Right cardiac atrium (tissue), 5 donors: ENCODE measurements at places on chromosomes 13 and 19. TPM values are rescaled to one million over a fixed set of nuclear protein-coding genes. Genes with fewer than 3 reads are reported as not detected.

TNFSF11 gene
- not detected for total RNA-seq

NECTIN2 gene
- 58.1 TPM for total RNA-seq

BCKDHA gene
- total RNA-seq: 32.7 TPM

PSPN gene
- 1.1 TPM for total RNA-seq

KIR3DL3 gene
- total RNA-seq: not detected

SKA3 gene
- not detected for total RNA-seq

MIR17HG gene
- total RNA-seq: 1.9 TPM

LRRC63 gene
- total RNA-seq: not detected

CGB1 gene
- not detected for total RNA-seq

MVB12A gene
- total RNA-seq: 24.7 TPM

CEACAM7 gene
- not detected for total RNA-seq

DNA sequence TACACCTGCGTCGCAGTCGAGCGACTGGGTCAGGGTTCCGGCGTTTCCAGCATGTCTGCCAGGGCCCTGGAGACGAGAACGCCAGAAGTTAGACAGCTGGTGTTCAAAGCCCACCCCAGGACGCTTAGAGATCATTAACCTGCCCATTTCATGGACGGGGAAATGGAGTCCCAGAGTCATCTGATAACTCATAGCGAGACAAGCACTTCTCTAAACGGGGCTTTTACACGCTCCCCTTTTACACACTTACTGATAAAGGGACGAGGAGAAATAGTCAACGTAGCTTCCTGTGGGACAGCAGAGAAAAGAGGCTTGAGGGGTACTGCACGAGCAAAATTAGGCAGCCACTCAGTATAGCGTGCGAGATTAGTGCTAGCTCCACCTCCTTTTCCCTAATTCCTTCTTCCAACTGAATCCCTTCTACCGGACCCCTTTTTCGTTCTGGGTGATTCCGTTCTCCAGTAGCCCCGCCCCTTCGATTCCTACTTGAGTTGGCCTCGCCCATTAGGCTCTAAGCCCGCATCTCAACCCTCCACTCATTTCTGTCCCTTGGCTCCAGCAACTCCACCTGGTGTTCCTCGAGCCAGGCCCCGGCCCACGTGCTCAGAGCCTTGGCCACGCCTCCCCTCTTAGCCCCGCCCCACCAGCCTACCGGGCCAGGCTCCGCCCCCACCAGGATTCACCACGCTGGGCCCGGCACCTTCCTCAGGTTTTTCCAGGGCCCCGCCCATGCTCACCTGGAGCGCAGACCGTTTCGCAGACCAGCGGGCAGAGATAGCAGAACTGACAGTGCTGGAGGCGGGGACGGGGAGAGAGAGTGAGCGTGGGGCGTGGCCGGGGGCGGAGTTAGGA, 3.7 kb downstream of the HRC start:
- peak; percentile 68 for DNase-seq

- DNase-seq: no peak
Measured at GRCh38 chr13:94033098-94033497, 446.4 kb downstream of the DCT start.

GRCh38 chr13:23440821-23441618, 7.5 kb upstream of the SACS start:
- DNase-seq: peak; percentile 53

- no peak for DNase-seq
Measured at GRCh38 chr19:39301562-39301961, 5.4 kb downstream of the IFNL1 start.

GRCh38 chr13:69721631-69722030, 386.0 kb upstream of the ATXN8OS start:
- DNase-seq: no peak

DNA sequence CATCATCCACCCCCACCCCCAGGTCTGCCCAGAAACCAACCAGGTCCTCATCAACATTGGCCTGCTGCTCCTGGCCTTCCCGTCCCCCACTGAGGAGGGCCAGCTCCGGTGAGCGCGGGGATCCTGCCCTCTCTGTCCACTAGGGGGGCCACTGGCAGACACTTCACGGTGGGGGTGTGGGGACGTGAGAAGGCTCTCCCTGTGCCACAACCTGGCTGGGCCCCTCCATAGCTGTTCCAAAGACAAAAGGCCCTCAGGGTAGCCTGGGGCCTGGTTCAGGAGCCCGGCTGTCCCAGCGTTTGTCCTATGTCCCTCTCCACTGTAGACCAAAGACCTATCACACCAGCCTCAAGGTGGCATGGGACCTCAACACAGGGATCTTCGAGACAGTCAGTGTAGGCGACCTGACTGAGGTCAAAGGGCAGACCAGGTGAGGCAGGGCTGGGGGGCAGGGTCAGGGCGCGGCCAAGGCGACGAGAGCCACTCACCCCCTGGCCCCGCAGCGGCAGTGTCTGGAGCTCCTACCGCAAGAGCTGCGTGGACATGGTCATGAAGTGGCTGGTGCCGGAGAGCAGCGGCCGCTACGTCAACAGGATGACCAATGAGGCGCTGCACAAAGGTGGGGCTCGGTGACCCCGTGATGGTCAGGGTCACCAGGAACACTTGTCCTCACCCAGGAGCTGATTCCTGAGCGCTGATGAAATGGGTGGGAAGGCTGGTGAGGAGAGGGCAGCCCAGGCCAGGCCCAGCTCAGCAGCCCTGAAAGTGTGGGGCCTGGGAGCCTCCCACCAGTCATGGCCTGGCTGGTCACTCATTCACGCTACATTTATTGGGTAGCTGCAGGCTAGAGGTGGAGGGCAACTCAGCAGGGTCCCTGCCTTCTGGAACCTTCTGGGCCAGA, 7.9 kb downstream of the DCAF15 start:
- DNase-seq: peak; percentile 74

DNA sequence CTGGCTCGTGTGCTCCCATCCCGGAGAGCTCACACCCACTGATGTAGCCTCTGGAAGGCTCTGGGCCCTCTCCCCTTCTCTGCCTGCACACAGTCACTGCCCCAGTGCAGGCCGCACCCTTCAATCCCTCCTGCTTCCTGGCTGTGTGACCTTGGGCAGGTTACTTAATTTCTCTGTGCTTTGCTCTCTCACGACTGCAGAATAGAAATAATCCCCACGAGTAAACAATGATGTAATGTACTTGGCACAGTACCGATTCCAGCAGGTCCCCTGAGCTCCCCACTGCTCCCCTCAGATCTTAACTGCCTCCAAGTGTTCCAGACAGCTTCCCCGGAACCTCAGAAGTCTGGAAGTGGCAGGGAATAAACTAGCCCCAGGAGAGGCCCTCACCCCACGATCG, 16.1 kb downstream of the LIG1 start:
- DNase-seq: no peak

GRCh38 chr19:16969135-16969534, 57.5 kb downstream of the CPAMD8 start:
- no peak for DNase-seq

DNA sequence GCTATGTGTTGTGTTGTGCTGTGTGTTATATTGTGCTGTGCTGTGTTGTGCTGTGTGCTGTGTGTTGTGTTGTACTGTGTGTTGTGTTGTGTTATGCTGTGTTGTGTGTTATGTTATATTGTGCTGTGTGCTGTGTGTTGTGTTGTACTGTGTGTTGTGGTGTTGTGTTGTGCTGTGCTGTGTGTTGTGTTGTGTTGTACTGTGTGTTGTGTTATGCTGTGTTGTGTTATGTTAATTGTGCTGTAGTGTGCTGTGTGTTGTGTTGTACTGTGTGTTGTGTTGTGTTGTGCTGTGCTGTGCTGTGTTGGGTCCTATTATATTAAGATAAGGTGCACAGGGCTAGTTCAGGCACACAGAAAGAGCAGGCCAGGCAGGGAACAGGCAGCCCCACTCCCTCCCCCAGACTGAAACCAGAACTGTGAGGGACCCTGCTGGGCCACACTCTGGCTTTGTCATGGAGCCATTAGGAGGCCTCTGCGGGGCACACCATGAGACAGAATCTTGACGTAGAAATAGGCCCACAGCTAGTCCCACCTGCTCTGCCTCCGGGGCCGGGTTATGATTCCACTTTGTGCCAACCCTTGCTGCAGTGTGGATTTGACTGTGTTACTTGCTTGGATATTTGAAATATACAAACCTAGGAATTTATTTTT, 12.1 kb downstream of the SOX1 start:
- DNase-seq: no peak

DNA sequence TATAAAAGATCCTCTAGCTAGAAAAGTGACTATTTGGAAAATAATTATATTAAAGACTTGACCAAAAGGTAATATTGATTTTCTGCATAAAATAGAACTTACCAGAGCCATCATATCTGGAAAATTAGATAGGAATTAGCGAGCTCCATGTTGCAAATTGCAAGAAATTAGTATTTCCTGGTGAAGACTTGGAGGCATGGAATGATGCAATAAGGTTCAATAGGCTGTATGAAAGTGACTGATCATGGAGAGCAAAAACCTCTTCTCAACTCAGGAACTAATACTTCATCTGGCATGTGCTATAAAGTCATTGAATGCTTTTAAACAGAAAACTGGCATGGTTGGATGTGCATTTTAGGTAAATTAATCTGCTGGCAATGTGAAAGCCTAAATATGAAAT, 66.3 kb upstream of the UFM1 start:
- no peak for DNase-seq

GRCh38 chr13:76745261-76746200, 140.7 kb downstream of the KCTD12 start:
- no peak for DNase-seq

GRCh38 chr19:46764817-46765291, 18.6 kb upstream of the STRN4 start:
- no peak for DNase-seq

- no peak for DNase-seq
Measured at GRCh38 chr19:41701401-41702075, 6.9 kb upstream of the CEACAM5 start.

DNA sequence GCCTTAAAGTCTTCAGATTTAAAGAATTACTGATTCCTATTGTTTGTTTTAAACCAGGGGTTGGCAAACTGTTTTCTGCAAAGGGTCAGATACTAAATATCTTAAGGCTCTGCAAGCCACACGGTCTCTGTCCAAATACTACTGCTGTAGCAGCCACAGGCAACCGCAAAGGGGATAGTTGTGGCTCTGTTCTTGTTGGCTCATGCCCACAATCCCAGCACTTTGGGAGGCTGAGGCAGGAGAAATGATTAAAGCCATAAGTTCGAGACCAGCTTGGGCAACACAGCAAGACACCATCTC, 22.4 kb downstream of the RANBP3 start:
- DNase-seq: peak; percentile 33

DNA sequence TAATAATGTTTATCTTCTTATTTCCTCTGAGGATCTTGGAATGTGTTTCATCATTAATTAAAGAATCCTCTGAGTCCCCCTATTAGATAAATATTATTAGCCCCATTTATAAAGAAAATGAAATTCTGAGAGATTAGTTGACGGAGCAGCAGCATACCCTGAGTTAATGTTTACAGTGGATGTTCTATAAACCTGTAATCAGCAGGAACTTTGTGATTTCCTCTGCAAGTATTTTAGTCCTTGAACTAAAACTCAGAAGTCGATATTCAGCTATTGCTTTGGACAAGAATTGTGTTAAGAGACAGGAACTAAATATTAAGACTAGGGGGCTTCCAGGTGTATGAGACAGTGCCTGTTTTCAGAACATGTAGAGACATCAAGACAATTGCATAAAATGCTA, 243.3 kb downstream of the DCT start:
- no peak for DNase-seq

- peak; percentile 40 for DNase-seq
Measured at GRCh38 chr19:48117515-48118130, 7.0 kb upstream of the PLA2G4C start.

DNA sequence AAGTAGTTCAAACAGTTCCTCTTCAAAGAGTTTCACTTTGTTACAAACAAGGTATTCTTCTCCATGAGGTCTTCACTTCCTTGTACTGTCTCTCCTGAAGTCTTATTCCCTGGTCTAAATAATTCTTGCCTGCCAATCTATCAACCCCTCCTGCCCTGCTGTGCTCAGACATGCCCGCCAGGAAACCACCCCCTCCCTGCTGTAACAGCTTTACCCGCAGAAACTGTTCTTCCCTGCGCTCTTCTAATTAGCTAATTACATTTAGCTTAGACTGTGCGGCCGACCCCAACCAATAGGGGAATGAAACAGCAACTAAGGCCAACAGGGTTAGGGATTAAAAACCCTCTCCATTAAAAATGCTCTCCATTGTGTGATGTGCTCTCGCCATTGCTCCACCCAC, 46.7 kb downstream of the ZNF846 start:
- no peak for DNase-seq

- DNase-seq: no peak
Measured at GRCh38 chr13:49238621-49239020, 9.1 kb upstream of the CDADC1 start.

DNA sequence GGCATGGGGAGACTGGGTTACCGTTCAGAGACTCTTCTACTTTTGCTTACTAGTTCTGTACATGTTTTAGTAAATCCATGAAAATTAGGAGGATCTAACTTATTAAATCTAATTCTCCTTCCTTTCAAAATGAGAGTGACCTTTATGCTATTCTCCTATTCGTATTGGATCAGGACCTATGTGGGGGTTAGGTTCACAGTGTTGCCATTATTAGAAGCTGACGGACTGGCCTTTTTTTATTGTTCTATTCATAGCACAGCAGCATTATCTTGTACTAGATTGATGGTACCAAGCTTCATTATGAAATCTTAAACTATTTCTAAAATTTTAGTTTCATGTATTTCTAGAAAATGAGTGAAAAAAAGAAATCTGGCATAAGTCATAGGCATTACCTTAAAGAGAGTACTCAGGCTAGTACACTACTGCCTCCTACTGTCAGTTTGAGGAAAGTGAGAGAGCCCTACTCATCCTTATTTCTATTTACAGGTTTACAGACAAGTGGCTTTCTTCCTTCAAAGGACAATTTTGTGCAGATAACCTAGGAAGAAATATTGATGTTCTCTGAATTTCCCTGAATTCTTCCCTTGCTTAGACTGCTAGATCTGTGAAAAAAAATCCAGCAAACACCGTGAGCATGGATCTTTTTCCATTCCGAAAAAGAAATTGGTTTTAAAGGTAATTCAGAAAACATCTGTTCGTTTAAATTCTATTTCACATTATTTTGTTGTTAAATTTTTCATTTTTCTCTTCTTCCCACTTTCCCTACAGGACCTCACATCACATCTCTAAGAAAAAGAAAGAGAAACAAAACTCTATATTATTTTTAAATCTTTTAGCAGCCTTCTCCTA, 485.5 kb downstream of the DIAPH3 start:
- no peak for DNase-seq

DNA sequence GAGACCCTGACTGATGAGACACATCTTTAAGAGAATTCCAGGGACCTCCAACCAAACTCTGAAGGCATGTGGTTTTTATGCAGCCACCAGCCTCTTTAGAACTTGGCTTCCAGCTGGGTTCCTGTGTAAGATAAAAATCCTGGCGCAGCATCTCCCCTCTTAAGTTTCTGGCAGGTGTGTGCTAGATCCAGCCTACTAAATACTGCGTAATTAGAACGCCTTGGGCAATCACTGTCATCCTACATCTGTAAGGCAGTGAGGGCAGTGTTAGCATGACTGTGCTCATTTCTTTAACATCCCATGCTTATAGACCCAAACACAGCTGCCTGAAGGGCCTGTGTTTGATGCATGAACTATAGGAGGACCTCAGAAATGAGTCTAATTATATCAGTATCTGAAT, 173.5 kb upstream of the OBI1 start:
- DNase-seq: no peak
